ENCODE measurements at places on chromosomes 2 and 18.

DNA sequence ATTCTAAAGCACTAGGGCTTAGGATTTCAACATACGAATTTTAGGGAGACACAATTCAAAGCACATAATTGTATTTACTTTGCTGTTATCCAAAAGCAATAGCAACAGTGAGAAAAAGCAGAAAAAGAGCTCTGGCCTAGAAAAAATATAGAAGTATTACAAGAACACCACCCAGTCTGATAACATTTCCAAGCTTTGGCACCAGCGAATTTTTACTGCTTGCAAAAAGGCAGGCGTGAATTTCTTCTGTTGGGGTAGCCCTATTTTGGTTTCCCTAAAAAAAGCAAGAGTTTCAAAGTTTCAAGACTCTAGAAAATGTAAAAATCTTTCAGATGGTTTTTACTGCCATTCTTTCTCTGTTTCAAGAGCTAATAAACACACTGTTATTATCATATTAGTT, 292.7 kb downstream of the DPP10 start:
- no peak for DNase-seq

GRCh38 chr2:179106342-179106675, 56.4 kb upstream of the CCDC141 start:
- no peak for DNase-seq

GRCh38 chr18:31720867-31721266, 36.5 kb upstream of the B4GALT6 start:
- DNase-seq: no peak

- DNase-seq: peak; percentile 30
Observed at GRCh38 chr2:10097352-10098148, 17.3 kb upstream of the CYS1 start.

DNA sequence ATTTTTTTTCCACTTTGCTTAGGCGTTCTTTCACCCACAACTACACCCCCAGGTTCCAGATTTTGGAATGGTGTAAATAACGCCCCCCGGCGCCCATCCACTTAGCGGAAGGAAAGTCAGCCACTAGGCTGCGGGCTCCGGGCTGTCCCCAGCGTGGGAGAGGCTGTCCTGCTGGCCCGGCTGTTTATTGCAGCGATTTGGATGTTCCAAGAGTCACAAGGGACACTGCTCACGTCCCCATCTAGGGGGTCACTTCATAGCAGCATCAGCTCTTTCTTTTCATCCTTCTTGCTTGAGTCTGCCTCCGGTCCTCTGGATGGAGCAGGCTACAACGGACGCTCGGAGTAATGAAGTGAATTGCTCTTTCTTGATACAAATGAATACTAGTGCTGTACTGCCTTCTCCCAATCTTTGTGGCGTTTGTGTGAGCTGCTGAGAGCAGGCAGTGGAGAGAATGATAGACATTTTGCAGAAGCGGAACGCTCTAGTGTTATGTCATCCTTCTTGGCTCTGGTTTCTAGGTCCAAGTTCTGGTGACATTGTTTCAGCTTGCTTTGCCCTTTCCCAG, 50.7 kb upstream of the PAIP2B start:
- DNase-seq: no peak

- no peak for DNase-seq
Observed at GRCh38 chr2:196475611-196476010, 163.9 kb upstream of the CCDC150 start.

GRCh38 chr2:24304631-24305030, 55.7 kb downstream of the ITSN2 start:
- no peak for DNase-seq

- no peak for DNase-seq
Observed at GRCh38 chr2:232927032-232927792, 57.1 kb downstream of the SNORC start.

- DNase-seq: no peak
Observed at GRCh38 chr18:3279201-3280185, 17.6 kb downstream of the MYL12B start.

DNA sequence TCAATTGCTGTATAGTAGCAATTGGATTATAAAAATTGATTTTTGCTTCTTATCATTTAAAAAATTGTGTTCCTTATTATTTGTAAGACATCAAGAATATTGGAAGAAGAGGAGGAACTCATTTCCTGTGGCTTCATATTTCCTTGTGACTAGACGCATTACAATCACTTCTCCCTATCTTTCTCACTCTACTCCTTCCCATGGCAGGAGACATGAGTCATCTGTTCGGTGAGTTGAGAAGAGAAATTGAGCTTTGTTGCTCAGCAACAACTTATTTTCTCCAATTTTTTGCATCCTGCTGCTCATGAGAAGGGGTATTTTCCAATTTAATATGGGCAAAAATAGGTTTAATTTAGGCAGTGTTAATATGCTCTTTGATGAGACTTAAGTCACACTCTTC, 1783.9 kb downstream of the SUCLG1 start:
- DNase-seq: no peak

Measured in NCI-H2029 treated with DMSO at 0.1 percent for 48 hours (cell line).